ENCODE measurements at places on chromosomes 3 and 15. TPM values are rescaled to one million over a fixed set of nuclear protein-coding genes. Genes with fewer than 3 reads are reported as not detected.

- DNase-seq: no peak
These were observed 28.2 kb upstream of the RSL24D1 start for GRCh38 chr15:55224892-55225291.

- DNase-seq: no peak
These were observed 637 bp downstream of the CIP2A start for GRCh38 chr3:108588601-108589000.

GPR156 gene
- total RNA-seq: 0.27 TPM

DNA sequence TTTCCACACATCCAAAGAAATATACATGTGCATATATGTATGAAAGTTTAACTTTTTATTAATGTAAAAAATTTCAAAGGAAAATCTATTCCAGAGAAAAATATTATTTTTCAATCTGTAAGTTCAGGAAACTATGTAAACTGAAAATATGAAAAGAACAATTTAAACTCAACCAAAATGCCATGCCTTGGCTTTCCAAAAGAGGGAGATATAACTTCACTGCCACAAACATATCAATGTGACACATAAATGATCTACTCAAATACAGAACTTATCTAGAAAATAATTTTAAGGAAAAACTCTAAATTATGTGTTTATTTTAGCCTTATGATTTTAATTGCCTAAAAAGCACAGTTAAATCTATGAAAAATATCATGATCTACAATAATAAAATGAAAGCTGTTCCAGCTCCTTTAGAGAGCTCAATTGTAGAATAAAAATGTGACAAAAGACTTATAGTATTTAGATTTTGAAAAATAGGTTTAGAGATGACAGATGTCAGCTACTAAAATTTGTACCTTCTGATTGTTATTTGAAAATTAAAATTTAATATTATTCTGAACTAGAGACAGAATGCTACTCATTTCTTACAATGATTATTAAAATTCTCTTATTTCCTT, 94.8 kb downstream of the GBE1 start:
- peak; percentile 60 for DNase-seq

GRCh38 chr15:21261965-21262850, 178.1 kb downstream of the POTEB3 start:
- no peak for DNase-seq

DNA sequence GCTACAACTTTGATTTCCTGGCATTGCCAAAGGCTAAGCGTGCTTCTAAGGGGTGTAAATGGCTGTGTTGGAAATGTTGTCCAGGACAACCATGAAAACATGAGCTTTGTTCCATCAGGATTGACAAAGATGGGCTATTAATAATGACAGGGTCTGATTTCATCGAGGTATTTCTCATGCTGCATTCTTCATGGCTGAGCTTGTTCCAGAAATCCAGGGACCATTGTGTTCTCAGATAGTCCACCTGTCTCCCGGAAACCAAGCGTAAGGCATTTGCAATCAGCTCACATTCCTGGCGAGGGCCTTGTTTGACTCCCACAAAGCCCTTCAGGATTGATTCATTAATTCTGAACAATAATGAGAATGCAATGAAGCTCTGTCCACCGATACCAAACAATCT, 111.3 kb downstream of the CD47 start:
- DNase-seq: no peak

DNA sequence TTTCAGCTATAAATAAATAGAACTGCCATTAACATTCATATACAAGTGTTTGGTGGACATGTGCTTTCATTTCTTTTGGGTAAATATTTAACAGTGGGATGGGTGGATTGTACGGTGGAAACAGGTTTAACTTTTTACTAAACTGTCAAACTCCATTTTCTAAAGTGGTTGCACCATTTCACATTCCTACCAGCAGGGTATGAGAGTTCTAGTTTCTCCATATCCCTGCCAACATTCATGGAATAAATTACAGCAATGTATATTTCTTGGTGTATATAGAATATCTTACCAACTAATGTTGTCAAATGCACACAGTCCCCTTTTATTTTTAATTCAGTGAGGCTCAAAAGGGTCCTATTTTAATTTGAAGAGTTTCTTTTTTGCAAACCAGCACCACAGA, 71.3 kb upstream of the CTXND1 start:
- no peak for DNase-seq

DNA sequence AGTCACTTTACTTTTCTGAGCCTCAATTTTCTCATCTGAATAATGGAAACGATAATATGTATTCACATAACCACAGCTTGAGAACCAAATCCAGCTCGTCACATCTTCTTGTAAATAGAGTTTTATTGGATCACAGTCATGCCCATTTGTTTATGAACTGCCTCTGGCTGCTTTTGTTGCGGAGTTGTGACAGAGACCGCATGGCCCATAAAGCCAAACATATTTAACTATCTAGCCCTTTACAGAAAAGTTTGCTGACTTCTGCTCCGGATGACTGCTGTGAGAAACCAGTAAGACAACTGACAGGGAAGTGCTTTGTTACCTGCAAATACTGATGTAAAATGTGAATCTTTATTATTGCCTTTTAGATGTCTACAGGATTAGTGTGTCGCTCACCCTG, 216.0 kb downstream of the RORA start:
- DNase-seq: no peak

DNA sequence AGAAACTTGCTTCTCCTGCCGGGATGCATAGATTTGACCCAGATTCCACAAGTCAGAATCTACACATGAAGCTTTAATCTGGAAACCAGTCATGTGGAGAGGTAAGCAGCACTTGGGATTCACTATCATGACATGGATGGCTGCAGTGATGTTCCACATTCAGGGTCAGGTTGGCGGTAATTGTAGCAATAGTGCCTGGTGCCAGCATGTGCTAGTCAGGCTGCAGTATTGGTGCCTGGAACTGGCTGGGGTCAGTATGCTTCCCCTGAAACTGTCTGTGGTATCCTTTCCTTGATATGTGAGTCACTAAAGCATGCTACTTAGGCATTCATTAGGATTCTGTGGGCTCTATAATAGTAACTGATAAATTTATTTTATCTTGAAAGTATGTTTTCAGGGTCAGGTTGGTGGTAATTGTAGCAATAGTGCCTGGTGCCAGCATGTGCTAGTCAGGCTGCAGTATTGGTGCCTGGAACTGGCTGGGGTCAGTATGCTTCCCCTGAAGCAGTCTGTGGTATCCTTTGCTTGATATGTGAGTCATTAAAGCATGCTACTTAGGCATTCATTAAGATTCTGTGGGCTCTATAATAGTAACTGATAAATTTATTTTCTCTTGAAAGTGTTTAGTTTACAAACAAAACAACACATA, 1439.2 kb downstream of the ZPLD1 start:
- DNase-seq: no peak

ZNF662 gene
- total RNA-seq: 0.83 TPM

DNA sequence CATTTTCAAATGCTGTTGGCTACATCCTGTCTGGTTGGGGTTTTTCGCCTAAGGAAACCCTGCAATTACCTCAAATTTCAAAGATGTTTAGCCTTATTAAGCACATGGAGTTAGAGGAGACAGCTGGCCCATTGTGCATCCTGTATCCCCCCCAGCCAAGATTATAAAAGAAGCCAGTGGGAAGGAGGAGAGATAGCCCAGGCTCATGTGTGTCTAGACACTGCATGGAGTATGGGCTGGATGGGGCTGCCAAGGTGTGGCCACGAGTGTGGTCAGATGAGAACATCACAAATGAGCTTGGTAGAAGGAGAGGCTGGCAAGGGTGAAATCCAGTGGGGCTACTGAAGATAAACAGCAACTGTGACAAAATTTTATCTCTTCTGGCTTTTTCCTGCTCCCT, 270.0 kb upstream of the TBC1D5 start:
- no peak for DNase-seq

GRCh38 chr3:14885307-14885706, 62.1 kb upstream of the NR2C2 start:
- no peak for DNase-seq

CNTN6 gene
- total RNA-seq: not detected

LINGO1 gene
- total RNA-seq: 0.32 TPM

GMNC gene
- total RNA-seq: not detected

DNA sequence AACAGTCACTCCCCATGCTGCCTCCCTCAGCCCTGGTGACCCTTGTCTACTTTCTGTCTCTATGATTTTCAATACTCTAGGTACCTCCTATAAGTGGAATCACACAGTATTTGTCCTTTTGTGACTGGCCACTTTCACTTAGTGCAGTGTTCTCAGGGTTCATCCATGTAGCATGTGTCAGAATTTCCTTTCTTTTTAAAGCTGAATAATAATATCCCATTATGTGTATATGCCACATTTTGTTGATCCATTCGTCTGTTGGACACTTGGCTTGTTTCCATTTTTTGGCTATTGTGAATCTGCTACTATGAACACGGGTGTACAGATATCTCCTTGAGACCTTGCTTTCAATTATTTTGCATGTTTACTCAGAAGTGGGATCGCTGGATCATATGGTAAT, 34.1 kb downstream of the PML start:
- DNase-seq: peak; percentile 35

DNA sequence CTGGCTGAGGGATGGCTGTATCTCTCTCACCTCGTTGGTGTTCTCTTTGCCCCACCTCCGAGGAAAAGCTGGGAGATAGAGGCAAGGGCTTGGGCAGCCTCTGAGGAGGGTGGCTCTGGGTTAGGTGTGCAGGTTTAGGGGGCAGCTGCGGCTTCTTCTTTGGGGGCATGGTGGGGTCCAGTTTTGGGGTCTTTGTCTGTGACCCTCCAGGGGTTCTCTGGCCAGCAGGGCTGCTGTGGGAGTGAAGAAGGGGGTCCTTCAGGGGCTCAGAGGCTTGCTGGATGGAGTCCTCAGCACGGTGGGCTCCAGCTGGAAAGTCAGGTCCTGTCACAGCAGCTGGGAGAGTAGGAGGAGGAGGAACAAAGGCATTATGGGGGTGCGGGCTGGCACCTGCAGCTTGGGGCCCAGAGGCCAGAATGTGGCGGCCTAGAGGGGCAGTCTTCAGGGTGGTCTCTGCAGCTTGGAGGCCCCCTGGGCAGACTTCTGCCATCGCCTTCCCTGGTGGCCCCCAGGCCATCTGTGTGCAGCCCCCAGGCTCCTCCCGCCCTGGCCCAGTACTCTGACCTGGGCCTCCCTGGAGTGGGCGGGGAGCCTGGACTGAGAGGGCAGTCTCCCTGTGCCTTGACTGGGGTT, 7.0 kb downstream of the XIRP1 start:
- no peak for DNase-seq

GRCh38 chr3:21274079-21274571, 476.9 kb downstream of the ZNF385D start:
- peak; percentile 15 for DNase-seq

UTS2B gene
- 1.1 TPM for total RNA-seq

DNA sequence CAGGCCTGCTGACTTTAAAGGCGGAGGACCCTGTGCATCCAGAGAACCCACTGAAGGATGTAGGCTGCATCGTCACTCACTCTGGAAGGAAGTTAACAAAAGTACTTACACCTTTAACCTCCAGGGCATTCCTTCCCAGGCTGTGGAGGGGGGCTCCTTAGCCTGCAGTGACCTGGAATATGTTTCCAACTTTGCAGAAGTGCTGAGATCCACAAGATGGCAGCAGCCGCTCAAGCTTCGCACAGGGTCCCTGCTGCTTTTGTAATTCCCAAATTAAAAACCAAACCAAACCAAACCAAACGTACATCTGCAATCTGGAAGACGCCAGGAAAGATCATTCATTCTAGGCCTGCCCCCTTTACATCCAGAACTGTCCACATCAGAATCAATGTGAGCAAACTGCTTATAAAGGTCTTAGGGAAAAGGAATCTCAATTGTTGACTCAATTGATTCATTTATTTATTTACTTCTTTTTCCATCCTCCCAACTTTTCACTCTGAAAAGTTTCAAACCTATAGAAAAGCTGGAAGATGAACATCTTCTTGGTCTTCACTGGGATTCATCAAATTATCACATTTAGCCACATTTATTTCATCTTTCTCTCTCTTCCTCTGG, 70.5 kb upstream of the KLHL25 start:
- DNase-seq: peak; percentile 38

DNA sequence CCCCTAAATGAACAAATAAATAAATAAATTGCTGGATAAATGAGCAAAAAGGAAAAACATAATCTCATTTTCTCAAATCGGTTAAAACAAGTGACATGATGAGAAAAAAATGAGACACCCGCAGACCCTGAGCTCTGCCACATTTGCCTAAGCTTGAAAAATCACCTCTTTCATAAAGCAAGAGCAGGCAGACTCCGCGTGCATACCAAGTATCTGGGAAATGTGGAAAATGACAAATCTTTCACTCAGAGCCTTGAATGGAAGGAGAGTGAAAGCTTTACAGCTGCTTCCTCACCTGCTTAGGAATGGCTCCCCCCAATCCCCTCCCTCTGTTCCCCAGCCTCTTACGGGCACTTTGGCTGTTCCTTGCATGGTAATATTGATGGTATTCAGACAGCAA, 355.5 kb upstream of the SUCLG2 start:
- DNase-seq: no peak

DNA sequence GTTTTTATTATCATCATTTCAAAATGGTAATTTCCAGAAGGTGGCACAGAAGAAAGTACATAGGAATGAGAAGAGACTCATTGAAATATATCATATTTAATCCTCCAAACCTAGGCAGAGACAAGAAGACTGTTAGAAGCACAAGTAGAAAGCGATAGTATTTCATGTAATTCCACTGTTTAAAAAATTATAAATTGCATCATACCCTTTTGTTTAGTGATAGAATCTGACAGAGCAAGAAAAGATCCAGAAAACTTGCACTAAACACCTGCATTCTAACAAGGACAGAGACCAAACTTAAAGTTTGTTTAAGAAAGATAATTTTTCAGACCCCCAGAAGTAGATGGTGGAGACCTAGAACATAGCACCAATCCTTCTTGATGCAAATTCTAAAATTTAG, 56.9 kb upstream of the CD96 start:
- DNase-seq: no peak

- no peak for DNase-seq
These were observed 281.3 kb upstream of the TTC14 start for GRCh38 chr3:180320631-180321030.

HRG gene
- not detected for total RNA-seq

MASP1 gene
- total RNA-seq: 0.31 TPM

GRCh38 chr15:69402816-69403215, 11.3 kb upstream of the KIF23 start:
- no peak for DNase-seq

DNA sequence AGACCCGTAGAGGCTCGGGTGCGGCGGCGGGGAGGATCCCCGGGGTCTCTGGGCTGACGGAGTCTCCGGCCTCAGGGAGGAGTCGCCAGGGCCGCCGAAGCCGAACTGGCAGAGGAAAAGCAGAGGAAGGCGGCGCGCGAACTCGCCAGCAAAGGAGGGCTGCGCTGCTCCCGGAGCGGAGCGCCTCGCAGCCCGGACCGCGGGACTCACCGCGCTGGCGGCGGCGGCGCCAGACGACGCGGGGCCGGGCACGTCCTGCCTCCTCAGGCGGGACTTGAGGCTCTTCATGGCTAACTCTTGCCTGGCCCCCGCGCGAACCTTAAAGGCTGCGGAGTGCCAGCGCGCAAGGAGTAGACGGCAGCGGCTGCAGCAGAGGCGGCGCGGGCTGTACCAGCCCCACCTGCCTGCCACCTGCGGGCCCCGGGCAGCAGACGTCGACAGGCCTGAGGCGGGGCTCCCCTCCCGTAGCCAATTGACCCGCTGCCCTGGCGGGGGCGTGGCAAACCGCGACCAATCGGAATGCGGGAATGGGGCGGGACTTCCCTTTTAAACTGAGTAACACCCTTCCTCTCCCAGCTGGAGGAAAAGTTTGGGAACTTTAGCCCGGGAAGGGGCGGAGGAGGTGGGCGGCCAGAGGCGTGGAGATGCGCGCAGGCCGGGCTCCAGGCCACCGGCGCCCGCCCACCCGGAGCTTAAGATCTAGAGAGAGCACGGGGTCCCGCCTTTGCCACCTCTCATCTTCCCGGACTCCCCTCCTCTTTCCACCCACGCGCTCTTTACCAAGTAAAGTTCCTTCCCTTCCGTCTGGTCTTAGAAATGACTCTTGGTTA, at the start of gene UACA:
Gene UACA (minus strand): TSS at position 439 of the 830 bp plus-strand sequence. CDS start 151 bp downstream, at position 288.
- DNase-seq: peak; percentile 99

All from endothelial cell of umbilical vein (primary cell).